Pons (tissue), 1 donor: ENCODE measurements at places on chromosomes 12 and 14.

DNA sequence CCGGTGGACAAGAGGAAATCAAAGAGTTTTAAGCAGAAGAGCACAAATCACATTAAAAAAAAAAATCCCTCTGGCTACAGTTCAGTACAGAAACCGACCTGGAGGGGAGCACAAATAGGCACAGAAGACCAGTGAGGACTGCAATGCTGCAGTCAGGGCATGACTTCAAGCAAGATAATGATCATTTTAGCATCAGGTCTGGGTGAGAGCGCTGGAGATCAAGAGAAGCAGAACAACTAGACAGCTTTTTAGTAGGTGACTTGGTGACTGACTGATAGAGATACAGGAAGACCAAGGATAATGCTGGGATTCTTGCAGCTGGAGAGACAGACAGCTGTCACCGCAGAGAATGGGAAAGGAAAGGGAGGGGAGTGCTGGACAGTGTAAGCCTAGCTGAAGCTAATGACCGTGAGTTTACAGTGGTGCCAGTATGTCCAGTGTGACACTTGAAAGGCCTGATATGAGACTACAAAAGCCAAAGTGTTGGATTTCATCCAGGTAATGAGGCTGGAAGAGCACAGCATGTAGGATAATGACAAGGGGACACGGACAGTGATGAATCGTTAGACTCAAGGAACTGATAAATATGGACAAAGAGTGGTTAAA, 5.6 kb downstream of the NFYB start:
- peak; percentile 68 for DNase-seq

DNA sequence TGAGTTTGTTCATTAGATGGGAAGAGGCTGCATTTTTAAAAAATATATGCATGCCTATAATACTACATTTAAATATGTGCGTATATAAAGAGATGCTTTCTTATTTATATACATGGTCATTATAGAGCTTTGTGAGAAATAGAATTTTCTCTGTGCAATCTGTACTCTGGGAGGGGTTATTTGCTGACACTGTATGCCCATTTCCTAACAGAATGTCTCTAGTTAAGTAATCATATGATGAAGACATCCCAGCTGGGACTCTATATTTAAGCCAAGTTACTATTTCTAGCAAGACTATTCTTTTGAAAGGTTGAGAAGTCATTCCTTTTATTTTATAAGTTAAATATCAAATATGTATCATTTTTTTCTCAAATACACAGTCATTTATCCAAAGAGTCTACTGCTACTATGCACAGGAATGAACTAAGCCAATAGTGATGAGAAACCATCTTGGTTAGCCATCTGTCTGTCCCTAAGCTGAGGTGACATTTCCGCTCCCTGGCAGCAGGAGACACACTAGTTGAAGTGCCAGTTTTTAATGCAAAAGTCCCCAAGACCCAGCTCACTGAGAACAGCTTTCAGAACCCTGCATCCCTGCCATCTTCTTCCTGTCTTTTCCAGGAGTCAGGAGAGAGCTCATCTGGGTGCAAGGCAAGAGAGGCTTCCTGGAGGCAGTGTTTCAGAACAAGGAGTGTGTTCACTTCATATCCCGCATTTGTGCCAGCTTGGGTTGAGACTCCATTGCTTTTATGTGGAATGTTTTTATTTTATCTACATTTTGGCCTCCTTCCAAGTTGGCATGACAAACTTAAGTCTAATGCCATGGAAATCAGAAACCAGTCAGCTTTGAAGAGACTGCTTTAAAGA, 69.5 kb downstream of the TMEM132C start:
- no peak for DNase-seq

- no peak for DNase-seq
Measured at GRCh38 chr12:118747771-118748170, 233.6 kb upstream of the SRRM4 start.

- DNase-seq = no peak
Measured at GRCh38 chr14:90871605-90872233, 55.5 kb upstream of the TTC7B start.

DNA sequence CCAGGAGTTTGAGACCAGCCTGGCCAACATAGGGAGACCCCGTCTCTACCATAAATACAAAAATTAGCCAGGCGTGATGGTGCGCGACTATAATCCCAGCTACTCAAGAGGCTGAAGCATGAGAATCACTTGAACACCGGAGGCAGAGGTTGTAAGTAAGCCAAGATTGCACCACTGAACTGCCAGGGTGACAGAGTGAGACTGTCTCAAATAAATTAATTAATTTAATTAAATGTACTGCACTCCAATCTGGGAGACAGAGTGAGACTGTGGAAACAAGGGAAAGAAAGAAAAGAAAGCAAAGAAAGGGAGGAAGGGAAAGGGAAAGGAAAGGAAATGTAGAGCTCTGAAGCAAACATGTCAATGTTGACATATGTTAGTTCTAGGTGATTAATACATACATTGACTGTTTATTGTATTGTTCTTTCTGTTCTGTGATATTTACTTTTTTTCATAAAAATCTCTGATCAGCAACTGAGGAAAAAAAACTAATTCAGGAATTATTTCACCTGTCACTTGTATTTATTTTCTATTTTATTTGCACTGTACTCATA, 99.6 kb downstream of the DENND5B start:
- DNase-seq = no peak

- DNase-seq = peak; percentile 59
Measured at GRCh38 chr14:37594238-37594970, 645 bp downstream of the FOXA1 start.

DNA sequence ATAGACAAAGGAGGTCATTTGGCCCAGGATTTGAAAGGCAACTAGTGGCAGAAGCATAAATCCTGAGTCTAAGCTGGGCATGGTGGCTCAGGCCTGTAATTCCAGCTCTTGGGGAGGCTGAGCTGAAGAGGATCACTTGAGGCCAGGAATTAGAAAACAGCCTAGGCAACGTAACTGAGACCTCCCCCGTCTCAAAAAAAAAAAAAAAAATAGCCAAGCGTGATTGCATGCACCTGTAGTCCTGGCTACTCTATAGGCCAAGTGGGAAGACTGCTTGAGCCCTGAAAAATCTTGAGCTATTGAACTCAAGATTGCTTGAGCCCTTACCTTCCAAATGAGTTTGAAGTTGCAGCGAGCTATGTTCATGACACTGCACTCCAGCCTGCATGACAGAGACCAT, 7.8 kb downstream of the GON7 start:
- DNase-seq = no peak

- no peak for DNase-seq
Measured at GRCh38 chr14:54864526-54864925, 38.1 kb downstream of the GCH1 start.
